RPMI8226 (cell line): ENCODE measurements at places on chromosomes 13 and 19.

DNA sequence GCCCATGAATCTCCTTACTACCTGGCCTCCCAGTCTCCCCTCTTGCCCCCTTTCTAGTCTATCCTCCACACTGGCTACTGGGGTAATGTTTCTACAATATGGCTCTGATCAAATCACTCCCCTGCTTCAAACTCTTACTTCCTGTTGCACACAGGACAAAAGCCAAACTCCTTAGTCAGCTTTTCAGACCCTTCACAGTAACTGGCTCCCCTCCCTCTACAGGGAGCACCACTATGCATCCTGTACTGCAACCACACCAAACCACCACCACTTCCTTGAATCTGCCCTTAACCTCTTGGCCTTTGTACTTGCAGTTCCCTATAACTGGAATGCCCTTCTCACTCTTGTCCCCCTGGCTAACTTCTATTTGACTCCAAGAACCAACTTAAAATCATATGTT, 32.2 kb downstream of the DEDD2 start:
- peak; percentile 78 for DNase-seq

DNA sequence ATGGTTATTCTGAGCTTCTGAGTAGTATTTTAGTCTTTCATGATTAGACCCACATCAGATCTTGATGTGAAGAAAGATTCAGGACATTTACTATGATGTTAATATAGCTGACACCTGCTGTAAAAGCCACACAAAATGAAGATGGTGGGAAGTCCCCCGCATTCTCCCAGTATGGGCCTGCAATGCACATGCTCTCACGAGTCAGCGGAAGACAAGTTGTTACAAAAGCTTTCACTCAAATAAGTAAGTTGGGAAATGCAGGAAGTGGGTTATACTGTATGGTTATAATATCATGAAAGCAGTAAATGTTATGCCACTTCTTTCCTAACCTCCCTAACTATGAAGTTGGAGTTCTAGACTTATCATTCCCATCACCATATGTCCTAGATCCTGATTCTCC, 171.9 kb downstream of the KLF5 start:
- DNase-seq, result no peak

DNA sequence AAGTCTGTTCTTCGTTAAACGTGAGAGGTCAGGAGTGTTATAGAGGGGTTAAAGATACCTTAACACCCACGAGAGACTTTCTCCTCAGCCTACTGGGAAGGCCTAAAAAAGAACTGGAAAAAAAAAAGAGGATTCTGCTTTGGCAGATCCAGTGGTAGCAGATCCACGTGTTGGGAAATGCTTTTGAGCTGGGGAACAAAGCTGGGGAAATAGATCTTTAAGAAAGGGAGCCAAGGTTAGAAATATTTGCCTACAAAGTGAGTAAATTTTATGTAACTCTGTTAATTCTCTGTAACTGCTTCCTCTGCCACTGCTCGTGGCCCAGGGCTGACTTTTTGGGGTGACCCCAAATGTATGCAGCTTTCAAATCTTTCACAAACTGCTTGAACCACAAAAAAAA, 11.7 kb downstream of the RFX2 start:
- DNase-seq, result no peak

GRCh38 chr13:42883771-42884467, 102.5 kb downstream of the FAM216B start:
- no peak for DNase-seq

DNA sequence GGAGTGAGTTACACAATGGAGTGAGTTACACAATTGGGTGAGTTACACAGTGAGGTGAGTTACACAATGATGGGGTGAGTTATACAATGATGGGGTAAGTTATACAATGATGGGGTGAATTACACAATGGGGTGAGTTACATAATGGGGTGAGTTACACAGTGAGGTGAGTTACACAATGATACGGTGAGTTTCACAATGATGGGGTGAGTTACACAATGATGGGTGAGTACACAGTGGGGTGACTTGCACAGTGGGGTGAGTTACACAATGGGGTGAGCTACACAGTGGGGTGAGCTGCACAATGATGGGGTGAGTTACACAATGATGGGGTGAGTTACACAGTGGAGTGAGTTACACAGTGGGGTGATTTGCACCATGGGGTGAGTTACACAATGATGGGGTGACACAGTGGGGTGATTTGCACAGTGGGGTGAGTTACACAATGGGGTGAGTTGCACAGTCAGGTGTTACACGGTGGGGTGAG, 52.5 kb upstream of the GAS6 start:
- DNase-seq, result no peak

GRCh38 chr19:18999016-18999758, 34.1 kb downstream of the SUGP2 start:
- DNase-seq, result peak; percentile 30

GRCh38 chr13:81203783-81204182, 862.9 kb upstream of the SPRY2 start:
- DNase-seq, result no peak

DNA sequence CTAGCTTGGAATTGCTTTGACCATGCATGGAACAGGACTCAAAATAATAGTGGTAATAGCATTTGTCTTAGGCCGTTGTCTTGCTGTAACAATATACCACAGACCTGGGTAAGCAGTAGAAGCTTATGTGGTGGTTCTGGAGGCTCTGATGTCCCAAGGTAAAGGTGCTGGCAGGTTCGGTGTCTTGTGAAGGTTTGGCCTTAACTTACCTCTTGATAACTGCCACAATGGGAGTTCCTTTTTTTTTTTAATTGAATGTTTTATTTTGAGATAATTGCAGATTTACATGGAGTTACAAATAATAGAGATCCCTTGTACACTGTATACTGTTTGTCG, 5.8 kb downstream of the RPL21 start:
- DNase-seq, result no peak

- DNase-seq, result no peak
These were observed 1289.4 kb downstream of the PCDH9 start for GRCh38 chr13:65940720-65941119.

GRCh38 chr13:106230450-106230849, 305.0 kb downstream of the EFNB2 start:
- DNase-seq, result no peak

GRCh38 chr19:44758596-44758995, 10.1 kb downstream of the BCL3 start:
- no peak for DNase-seq

DNA sequence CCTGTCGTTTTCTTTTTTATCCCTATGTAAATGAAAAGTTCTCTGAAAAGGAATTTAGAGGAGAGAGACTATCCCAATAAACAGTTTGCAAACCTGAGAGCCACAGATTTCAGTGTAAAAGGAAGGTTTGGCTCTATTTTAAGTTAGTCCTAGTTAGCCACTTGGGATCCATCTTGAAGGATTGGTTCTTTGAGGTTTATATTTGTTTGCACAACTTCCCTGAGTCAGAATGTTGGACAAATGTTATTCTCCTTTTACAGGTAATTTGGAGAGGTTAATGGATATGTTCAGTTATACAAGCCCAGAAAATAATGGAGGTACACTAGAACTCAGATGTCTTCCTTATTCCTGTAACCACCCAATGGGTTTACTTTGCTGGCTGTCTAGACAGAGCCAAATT, 2.6 kb upstream of the DNAJC15 start:
- no peak for DNase-seq

- no peak for DNase-seq
These were observed 11.1 kb downstream of the SYT3 start for GRCh38 chr19:50628551-50628950.

DNA sequence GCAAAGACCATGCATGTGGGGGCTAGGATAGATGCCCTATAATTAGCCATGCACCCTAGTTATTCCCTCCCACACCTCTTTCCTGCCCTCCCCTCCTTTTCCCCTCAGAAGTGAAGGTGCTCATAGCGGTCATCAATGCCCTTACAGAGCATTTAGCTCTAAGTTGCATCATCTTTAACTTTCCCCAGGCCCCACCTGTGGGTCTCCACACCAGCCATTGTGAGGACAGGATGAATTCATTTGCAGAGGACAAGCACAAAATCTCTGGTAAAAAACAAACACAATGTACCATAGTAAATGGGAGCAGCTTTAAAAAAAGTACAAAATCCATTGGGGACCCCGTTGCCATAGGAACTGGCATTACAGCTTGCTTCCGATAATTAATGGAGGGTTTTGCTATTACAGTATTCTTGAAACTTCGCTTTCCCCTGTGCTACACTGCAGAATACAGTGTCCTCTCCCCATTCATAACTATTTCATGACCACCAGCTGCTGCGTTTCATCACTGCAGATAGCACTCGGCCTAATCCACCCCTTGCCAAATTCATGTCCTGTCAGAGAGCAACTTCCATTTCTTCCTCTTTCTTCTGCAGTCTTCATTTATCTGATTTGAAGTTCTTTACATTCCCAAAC, 110.5 kb downstream of the ZDHHC20 start:
- no peak for DNase-seq

- DNase-seq, result no peak
These were observed 9.6 kb downstream of the SH3GL1 start for GRCh38 chr19:4390567-4391305.

DNA sequence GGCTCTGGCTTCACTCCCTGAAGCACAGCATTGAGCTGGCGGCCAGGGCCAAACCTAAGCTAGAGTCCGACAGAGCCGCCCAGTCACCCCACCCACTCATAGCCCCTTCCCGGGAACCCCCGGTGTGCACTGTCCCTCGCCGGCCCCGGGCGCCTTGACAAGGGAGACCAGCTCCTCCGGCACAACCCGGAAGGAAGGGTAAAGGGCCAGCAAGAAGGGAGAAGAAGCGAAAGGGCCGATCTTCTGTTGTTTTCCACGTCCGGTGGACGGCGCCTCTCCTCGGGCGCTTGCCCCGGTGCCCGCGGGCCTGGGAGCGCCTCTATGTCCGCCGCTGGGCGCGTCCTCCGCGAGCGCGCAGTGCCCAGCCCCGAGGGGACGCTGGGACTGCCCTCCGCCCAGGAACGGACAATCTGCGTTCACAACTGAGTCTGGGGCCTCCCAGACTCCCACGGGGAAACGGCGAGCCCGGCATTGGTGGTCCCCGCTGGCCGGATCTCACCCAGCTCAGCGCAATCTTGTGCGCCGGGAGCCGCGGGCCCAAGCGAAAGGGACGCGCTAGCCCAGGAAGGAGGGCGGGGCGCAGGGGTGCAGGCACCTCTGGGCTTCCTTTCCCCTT, 172.5 kb upstream of the MIR17HG start:
- DNase-seq, result no peak

- DNase-seq, result no peak
These were observed 3.5 kb downstream of the KCNA7 start for GRCh38 chr19:49069026-49069425.

GRCh38 chr19:44847144-44848035, 1.3 kb downstream of the NECTIN2 start:
- no peak for DNase-seq

GRCh38 chr19:44236384-44236783, 23.3 kb upstream of the ZNF233 start:
- DNase-seq, result no peak

DNA sequence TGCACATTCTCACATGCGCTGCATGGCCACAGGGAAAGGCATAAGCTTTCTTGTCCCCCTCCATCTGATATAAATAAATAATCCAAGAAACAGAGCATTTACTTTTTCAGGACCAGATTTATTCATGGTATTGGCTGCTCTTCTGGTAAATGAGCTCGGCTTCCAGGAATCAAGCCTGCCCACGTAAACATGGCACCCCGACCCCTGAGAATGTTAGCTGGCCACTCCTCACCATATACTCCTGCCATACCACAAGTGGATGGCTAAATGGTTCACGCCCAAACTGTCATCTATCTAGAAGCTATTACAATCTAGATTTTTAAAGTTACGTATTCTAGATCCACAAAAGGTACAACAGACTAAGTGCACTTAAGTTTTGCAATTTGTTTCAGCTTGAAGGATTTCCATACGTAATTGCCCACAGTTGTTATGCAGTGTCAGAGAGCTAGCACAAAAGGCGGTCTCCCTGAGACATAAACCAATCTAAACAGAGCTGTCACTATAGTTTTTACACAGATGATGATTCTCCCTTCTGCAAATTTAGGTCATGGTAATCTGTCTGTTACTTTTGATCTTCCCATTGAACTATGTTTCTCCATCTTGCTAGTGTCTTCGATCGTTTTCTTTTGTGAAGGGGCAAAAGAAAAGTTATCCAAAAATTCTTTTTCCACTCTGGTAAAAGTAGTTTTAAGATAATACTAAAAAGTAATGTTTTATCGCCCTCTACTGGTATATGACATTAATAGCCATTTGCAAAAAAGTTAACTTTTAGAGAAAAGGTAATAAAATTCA, 16.2 kb upstream of the FOXO1 start:
- no peak for DNase-seq

DNA sequence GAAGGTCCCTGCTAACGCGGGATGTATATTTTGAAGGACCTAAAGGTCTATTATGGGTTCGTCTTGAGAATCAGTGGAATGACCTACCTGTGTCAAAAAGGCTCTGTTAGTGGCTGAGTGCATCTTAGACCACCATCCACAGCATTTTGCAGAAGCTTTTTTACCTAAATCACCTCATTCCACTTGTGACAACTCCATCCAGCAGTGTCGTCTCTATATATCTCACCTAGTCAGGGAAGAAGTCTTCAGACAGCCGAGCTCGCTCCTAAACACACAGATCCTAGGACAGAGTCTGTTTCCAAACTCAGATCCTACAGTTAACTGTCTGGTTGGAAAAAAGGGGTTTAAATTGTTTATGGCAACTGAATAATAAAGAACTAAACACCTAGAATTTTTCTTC, 33.7 kb downstream of the COL4A1 start:
- no peak for DNase-seq

DNA sequence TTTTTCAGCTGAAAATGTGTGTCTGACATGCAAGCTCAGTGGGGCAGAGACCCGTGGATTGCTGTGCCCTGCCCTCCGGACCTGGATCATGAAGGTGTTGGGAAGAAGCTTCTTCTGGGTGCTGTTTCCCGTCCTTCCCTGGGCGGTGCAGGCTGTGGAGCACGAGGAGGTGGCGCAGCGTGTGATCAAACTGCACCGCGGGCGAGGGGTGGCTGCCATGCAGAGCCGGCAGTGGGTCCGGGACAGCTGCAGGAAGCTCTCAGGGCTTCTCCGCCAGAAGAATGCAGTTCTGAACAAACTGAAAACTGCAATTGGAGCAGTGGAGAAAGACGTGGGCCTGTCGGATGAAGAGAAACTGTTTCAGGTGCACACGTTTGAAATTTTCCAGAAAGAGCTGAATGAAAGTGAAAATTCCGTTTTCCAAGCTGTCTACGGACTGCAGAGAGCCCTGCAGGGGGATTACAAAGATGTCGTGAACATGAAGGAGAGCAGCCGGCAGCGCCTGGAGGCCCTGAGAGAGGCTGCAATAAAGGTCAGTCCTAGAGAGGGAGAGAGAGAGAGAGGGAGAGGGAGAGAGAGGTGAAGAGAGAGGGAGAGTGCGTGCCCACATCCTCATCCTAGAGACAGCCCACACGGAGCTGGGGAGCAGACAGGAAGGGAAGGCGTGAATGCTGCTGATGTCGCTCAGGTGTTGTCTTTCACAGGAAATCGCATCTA, 5.1 kb upstream of the DCUN1D2 start:
- DNase-seq, result no peak

DNA sequence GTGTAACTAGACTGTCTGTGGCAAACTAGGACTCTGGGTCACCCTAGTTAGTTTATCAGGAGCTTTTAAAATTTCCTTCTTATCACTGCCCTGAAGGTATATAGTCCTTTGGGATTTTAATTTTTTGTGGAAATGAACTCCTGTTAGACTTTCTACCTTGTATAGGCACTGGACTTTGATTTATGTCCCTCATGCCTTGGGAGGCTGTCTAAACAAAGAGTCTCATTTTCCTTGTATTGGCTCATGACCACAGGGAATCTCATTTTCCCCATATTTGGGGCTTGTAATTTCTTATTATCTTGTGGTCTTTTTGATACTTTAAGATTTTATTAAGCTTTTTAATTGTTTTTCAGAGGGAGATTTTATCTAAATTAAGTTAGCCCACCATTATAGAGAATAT, 21.4 kb downstream of the KCTD4 start:
- no peak for DNase-seq
